ENCODE measurements at places on chromosomes 3 and 15.

DNA sequence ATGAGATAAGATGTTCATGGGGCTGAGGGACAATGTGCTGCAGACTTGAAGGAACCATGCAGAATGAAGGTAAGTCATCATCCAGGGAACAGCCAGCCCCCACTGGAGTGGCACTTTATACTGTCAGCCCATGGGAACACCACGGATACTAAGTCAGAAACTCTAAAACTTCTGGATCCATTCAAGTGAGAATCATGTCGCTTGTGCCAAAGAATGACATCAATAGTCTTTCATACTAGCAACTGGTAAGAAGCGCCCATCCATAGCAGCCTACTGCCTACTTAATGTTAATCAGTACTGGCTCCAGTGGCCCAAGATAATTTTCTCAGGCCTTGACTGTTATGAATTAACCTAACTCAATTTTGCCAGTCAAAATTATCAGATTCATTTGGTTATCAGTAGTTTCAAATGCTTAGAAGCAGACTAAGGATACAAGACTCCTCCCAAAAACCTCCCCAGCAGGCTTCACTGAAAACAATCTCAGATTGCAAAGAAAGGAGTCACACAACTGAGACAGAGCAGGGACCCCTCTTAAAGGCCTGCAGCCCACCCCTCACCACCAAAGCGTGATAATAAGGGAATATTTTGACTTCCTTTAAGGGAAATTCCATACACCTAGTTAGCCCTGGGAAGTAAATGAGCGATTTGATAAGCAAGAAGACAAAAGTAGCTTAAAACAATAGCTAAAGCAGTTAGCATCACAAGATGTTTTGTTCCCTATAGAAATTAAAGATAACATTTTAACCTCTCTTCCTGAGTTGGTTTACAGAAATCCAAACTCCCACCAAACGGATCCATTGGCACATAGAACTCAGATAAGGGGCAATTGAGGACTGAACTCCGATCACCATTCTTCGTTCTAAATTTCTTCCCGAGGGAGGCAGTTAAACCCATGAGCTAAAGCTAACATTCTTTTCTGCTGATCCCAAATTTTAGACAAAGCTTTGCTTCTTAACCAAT is 98.8 kb downstream of the TGFBR2 start:
- no peak for DNase-seq

GRCh38 chr15:91186904-91187656 is 87.0 kb downstream of the SV2B start:
- DNase-seq, result no peak

GRCh38 chr15:90697175-90697574 is 20.0 kb upstream of the BLM start:
- DNase-seq, result no peak

DNA sequence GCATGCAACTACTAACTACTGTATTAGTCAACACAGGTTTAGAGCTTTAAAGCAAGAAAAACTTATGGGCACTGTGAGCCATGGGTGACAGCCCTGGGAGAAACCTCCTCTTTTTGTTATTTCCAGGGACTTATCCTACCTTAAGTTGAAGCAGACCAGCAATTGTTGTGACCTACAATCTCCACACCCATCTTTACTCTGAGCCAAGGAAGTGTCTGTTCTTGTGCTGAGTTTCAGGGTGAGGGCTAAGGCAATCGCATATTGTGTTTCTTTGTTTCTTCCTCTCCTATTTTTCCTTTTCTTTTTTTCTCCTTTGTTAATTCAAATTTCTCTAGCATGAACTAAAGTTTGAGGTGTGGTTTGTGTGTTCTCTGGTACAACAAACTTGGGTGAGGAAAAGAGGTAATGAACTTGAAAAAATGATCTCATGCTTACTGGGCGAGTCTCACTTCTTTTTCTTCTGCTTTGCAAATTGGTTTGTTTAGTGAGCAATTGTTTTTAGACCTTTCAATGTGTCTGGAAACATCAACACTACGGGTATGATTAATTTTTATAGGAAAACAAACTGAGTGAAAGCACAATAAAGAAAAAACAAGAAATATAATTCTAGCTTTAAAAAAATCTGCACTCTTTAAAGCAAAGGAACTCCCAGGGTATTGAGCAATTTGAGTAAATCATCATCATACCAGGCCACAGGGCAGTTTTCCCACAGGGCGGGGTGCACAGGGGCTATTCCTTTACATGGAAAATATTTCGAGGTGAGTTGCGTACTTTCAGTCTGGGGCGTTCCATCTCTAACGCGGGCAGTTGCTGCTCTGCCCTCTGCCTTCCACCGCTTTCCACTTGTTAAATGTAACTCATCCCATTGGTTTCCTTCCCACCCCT is 2.7 kb downstream of the UPK1B start:
- DNase-seq, result no peak

DNA sequence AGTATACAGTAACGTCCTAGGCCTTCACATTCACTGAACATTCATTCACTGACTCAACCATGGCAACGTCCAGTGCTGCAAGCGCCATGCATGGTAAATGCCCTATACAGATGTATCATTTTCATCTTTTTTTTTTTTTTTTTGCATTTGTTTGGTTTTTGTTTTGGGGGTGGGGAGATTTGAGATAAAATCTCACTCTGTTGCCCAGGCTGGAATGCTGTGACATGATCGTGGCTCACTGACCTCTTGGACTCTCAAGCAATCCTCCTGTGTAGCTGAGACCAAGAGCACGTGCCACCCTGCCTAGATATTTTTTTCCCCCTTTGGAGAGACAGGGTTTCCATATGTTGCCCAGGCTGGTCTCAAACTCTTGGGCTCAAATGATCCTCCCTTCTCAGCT is 37.4 kb downstream of the SUSD5 start:
- no peak for DNase-seq

- no peak for DNase-seq
Measured at GRCh38 chr3:152126260-152126659, 142.5 kb upstream of the MBNL1 start.

DNA sequence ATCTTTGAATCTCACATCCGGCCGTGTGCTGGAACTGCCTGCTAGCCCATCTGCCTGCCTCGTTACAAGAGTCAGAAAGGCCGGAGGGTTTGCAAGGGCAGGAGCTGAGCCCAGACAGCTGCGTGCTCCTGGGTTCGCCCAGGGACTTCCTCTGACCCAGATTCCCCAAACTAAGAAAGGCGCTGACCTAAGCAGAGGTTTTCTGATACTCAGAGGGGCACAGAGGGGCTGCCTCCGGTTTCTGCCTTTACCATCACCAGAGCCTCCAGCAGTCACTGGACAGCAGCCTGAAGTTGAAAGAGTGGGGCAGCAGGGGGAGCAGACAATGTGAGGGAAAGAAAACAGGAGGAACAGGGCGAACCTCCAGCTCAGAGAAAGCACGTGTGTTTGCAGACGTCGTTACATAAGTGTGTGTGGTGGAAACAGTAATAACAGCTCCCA is 33.4 kb upstream of the RAD18 start:
- peak; percentile 41 for DNase-seq

- no peak for DNase-seq
Measured at GRCh38 chr15:84603630-84604379, 3.0 kb downstream of the ZSCAN2 start.

GRCh38 chr3:160921020-160921635 is 165.1 kb downstream of the PPM1L start:
- DNase-seq, result no peak

DNA sequence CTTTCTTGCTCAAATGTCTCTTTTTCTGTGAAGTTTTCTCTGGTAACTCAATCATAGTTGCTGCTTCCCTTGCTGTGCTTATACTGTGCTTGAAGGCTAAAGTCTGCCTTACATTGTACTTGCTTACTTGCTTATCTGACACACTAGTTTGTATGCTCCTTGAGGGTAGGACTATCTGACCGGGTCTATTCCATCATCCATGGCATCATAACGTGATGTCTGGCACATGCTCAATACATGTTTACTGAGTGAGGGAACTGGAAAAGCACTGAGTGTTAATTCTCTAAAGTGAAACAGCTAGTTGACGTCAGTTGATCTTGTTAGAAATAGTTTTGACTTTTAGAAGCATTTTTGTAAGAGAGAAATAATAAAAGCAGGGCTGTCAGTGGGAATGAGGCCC is 42.7 kb downstream of the MAP3K13 start:
- DNase-seq, result no peak

DNA sequence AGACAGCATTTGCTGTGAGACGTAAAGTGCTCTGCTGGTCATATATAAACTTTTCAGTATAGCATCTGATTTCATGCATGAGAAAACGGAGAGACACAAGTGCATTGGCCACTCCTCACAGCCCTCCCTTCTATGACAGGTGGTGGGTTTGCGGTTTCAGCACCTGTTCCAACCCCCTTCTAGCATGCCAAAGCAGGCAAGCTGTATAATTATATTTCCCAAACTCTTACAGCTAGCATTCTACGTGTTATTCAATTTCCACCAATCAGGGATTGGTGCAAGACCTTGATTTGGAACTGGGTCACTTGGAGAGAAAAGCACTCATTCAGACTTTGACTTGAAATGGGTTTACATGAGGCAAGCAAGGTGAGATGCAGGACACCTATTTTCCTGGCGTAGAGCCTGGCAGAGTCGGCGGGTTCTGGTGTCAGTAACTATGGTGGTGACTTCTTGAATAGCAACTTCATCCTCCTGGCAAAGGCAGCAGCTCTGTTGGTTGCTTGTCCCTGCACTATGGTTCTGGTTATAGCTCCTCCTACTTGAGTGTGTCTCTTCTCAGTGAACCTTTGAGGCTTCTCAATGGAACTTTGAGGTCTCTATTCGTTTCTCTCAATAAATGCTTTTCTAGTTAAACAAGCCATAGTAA is 356.5 kb downstream of the TBL1XR1 start:
- DNase-seq, result no peak

DNA sequence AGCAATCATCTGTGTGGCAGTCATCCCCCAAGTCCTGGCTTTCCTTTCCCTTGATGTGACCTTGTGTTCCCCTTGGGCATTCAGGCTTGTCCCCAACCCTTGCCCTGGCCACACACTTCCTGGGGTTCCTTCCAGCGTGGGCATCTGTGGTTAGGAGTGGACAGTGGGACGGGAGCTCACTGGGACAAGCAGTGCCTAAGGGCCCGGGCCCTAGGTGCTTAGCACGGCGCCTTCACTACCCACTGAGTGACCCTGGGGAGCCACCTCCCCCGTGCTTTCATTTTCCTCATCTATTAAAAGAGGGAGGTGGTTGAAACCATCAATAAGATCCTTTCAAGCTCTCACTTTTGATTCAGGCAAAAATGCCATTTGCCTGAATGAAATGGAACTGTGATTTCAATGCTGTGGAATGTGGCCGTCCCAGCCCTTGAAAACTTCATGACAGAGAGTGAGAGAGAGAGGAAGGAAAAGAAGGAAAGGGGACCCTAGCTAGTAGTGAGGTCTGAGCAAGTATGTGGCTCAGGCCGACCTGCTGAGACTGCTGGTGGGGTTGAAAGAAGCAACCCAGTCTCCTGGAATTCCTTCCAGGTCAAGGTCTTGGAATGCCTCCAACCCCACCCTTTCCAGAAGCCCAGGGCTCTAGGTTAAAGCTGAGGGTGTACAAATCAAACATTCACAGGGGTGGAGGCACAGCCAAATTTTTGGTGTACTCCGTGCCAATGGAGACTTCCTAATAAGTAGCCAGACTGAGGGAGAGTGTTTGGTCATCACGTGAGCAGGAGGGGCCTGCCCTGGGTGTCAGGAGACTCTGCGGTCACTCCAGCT is 302.9 kb downstream of the TLE3 start:
- DNase-seq, result no peak

DNA sequence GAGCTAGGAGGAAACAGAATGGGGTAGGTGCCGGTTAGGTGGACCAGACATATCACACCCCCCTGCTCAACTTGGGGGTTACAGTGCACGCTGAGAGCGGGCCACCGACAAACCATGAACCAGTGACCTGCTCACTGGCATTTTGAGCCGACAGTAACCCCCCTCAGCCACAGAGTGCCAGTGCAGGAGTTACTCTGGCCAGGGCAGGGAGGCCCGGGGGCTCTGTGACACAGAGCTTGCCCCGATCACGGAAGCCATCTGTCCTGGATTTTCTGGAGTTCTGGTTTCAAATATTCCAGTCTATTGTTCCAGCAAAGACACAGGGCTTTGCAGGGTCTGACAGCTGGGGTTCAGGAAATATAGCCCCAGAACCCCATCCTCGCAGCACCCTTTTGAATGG is 225.2 kb downstream of the VPS13C start:
- DNase-seq, result no peak

- no peak for DNase-seq
Measured at GRCh38 chr3:106710596-106710995, 666.6 kb upstream of the CCDC54 start.

- no peak for DNase-seq
Measured at GRCh38 chr3:162015856-162016255, 519.2 kb downstream of the OTOL1 start.
